Pulmonary artery endothelial cell (primary cell): ENCODE measurements at places on chromosomes 7 and 10. TPM values are rescaled to one million over a fixed set of nuclear protein-coding genes. Genes with fewer than 3 reads are reported as not detected.

Gene NPTX2
- 0.26 and 0.74 TPM in 2 replicates for total RNA-seq

Gene SRGN
- 1,537 and 1,720 TPM in 2 replicates for total RNA-seq

Gene OLAH
- total RNA-seq, result 0.14 TPM in 1 of 2 replicates, not detected in the other

Gene FOXK1
- 24.9 and 33.3 TPM in 2 replicates for total RNA-seq

Gene GPR141
- not detected in 2 replicates for total RNA-seq

Gene PLCE1
- 0.04 and 0.07 TPM in 2 replicates for total RNA-seq

Gene C10orf67
- total RNA-seq, result not detected in 2 replicates

Gene RARRES2
- total RNA-seq, result not detected in 2 replicates

Gene FKBP6
- not detected in 2 replicates for total RNA-seq

Gene TACC2
- total RNA-seq, result 6.1 and 9.7 TPM in 2 replicates

Gene SCIN
- total RNA-seq, result under 0.01 and 0.18 TPM in 2 replicates

Gene TMEM139
- total RNA-seq, result not detected in 2 replicates

Gene GDF10
- not detected in 2 replicates for total RNA-seq

Gene LLCFC1
- not detected in 2 replicates for total RNA-seq

Gene NKX2-3
- total RNA-seq, result 0.07 TPM in 1 of 2 replicates, not detected in the other

Gene PSTK
- total RNA-seq, result 3.0 and 3.9 TPM in 2 replicates

Gene ZNF777
- 3.6 and 4.0 TPM in 2 replicates for total RNA-seq

Gene TAF3
- 1.6 and 2.4 TPM in 2 replicates for total RNA-seq

Gene GRID2IP
- total RNA-seq, result 0.04 TPM in 1 of 2 replicates, not detected in the other

Gene VPS37D
- total RNA-seq, result 2.5 and 4.3 TPM in 2 replicates

Gene HHEX
- total RNA-seq, result 46.5 and 50.5 TPM in 2 replicates

Gene ADCY1
- 0.26 and 0.32 TPM in 2 replicates for total RNA-seq

Gene SVOPL
- not detected in 2 replicates for total RNA-seq

Gene GRM3
- total RNA-seq, result not detected in 2 replicates

Gene RNF133
- 0.59 and 1.1 TPM in 2 replicates for total RNA-seq

Gene MALRD1
- not detected in 2 replicates for total RNA-seq

Gene TFEC
- total RNA-seq, result 13.2 and 15.4 TPM in 2 replicates

Gene TUBAL3
- total RNA-seq, result 0.11 and 0.73 TPM in 2 replicates

Gene NKX1-2
- not detected in 2 replicates for total RNA-seq

Gene HOXA10
- total RNA-seq, result 0.07 and 0.14 TPM in 2 replicates

Gene FZD1
- 2.6 and 4.7 TPM in 2 replicates for total RNA-seq

Gene NKX6-2
- total RNA-seq, result not detected in 2 replicates

Gene ZNF25
- total RNA-seq, result 6.5 and 7.4 TPM in 2 replicates

Gene GPR15LG
- total RNA-seq, result not detected in 2 replicates

Gene PLA2G12B
- not detected in 2 replicates for total RNA-seq

Gene ZMIZ2
- 10.3 and 10.9 TPM in 2 replicates for total RNA-seq

Gene CTNNA3
- not detected in 2 replicates for total RNA-seq

Gene RUFY2
- 15.0 and 18.4 TPM in 2 replicates for total RNA-seq

Gene MLXIPL
- total RNA-seq, result not detected in 2 replicates

Gene NEURL1
- total RNA-seq, result 0.11 and 0.20 TPM in 2 replicates

Gene TMEM140
- 13.4 and 44.6 TPM in 2 replicates for total RNA-seq

Gene NAT16
- total RNA-seq, result not detected in 2 replicates

Gene HOXA7
- 0.04 and 0.13 TPM in 2 replicates for total RNA-seq

Gene TDRD1
- total RNA-seq, result not detected in 2 replicates

Gene ACBD7
- total RNA-seq, result 2.6 and 3.1 TPM in 2 replicates

Gene ANKRD1
- 660 and 1,189 TPM in 2 replicates for total RNA-seq

Gene GNAI1
- 4.2 and 10.0 TPM in 2 replicates for total RNA-seq

Gene GBX1
- total RNA-seq, result not detected in 2 replicates

Gene IGF2BP3
- 58.8 and 81.2 TPM in 2 replicates for total RNA-seq

Gene ZNF853
- total RNA-seq, result 0.39 and 0.79 TPM in 2 replicates

Gene MSS51
- 0.59 and 0.78 TPM in 2 replicates for total RNA-seq

Gene TBXAS1
- 8.1 and 10.6 TPM in 2 replicates for total RNA-seq

Gene SPDYE11
- total RNA-seq, result not detected in 2 replicates

Gene CAPZA2
- 304 and 404 TPM in 2 replicates for total RNA-seq

Gene LIPJ
- 0.21 TPM in 1 of 2 replicates, not detected in the other for total RNA-seq

Gene AKR1C3
- 91.7 and 145 TPM in 2 replicates for total RNA-seq
